Naive B cell (primary cell): ENCODE measurements at places on chromosomes 11 and 22. TPM values are rescaled to one million over a fixed set of nuclear protein-coding genes. Genes with fewer than 3 reads are reported as not detected.

DNA sequence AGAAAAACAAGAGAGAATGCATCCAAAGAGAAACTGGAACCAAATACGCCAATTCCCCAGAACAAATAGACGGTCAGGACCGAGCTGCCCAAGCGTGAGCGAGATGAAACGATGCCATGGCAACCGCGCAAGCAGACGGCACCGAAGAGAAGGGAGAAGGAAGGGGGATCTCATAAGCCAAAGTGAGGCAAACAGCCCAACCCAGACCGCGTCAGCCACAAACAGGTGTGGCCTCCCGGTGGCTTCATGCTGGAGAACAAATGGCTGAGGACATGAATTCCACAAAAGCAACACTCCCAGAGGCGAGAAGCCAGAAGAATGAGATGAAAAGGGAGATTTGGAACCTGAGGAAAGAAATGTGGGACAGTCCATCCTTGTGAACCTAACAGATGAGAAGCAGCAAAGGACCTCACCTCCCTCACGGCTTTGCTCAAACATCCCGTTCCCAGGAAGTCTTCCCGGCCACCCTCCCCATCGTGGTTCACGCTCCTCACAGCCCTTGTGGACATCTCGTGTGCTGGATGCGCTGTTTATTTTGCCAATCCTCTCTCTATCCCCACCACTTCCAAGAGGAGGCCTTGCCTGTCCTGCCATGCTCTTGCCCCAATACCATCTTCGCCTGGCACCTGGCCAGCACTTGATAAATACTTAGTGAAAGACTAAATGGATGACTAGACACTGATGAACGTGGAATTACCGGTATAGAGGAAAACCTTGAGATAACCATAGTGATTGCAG is 89.1 kb upstream of the RTL6 start:
- no peak for DNase-seq

DNA sequence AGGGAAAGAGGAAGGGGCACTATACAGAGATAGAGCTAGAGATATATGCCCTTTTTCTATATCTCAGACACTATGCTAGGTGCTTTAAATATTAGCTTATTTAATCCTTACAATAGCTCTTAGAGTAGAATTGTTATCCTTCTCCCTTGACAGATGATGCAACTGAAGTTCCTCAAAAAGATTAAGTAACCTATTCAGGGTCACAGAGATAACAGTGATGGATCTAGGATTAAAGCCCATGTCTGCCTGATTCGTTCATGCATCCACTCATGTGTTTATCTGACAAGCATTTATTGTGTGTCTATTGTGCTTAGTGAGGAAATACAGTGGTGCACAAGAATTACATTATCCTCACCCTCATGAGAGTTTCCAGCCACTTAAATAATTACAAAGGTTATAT is 8.7 kb downstream of the CCDC83 start:
- DNase-seq = no peak

GRCh38 chr11:8097062-8097461 is 16.1 kb downstream of the TUB start:
- DNase-seq = no peak

- no peak for DNase-seq
These were observed 671 bp upstream of the PICALM start for GRCh38 chr11:86069408-86070101.

DNA sequence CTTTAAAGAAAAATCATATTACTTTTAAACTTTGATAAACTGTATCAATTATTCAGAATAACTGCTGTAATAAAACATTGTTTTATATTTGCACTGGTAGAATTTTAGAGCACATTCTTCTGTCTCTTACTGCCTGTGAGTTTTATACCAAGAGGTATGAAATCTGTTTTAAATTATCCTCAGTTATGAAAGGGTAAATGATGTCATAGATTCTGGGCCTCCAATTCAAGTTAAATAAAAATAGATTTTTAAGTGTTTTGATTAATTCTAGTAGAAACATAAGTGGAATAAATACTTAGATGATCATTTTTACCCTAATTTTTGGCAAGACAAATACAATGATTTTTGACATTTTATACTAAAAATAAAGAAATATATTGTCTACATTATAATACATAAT is 93.0 kb downstream of the GUCY1A2 start:
- DNase-seq = no peak

DNA sequence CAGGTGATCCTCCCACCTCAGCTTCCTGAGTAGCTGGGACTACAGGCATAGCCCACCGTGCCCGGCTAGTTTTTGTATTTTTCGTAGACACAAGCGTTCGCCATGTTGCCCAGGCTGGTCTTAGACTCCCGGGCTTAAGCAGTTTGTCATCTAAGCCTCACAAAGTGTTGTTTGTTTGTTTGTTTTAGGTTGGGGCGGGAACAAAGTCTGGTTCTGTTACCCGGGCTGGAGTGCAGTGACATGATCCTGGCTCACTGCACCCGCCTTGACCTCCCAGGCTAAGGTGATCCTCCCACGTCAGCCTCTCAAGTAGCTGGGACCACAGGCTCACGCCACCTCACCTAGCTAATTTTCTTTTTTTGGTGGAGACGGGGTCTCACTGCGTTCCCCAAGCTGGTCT is 12.6 kb downstream of the IRF7 start:
- DNase-seq = no peak

DNA sequence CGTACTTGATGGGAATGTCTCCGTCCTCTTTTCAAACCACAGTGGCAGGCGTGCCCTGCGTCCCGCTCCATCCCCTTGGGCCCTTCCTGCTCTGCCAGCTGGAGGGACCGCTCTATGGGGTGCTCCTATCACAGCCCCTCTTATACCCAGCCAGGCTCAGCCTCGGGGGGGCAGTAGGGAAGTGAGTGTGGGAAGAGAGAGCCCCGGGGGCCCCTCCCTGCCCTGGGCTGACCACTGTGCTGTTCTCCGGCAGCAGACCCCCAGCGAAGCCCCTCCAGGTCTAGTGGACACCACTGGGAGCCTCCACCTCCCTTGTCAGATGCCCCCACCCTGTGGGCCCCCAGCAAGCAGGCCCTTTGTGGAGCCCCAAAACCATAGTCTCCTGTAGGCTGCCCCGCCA is 572.5 kb downstream of the BRD1 start:
- DNase-seq = no peak

GRCh38 chr11:45089676-45090499 is 56.6 kb upstream of the PRDM11 start:
- no peak for DNase-seq

The SCN3B gene
- polyA plus RNA-seq = not detected

The TEX54 gene
- polyA plus RNA-seq = 3.7 TPM

The XKR3 gene
- polyA plus RNA-seq = not detected
